Fibroblast of lung (primary cell): ENCODE measurements at places on chromosomes 12 and 14. TPM values are rescaled to one million over a fixed set of nuclear protein-coding genes. Genes with fewer than 3 reads are reported as not detected.

The CD9 gene
- total RNA-seq = 266 and 856 TPM in 2 replicates

The RPS26 gene
- 86.2 and 125 TPM in 2 replicates for total RNA-seq

The TGFB3 gene
- total RNA-seq = 5.9 and 10.5 TPM in 2 replicates

The ITGB7 gene
- 0.26 and 0.50 TPM in 2 replicates for total RNA-seq

The AHSA1 gene
- total RNA-seq = 60.3 and 71.1 TPM in 2 replicates

The PKP2 gene
- total RNA-seq = under 0.01 TPM in 2 replicates

The DBX2 gene
- total RNA-seq = not detected in 2 replicates

- DNase-seq = no peak
Measured at GRCh38 chr12:82366197-82366596, 7.9 kb downstream of the METTL25 start.

- no peak for DNase-seq
Measured at GRCh38 chr14:85039353-85039626, 490.7 kb upstream of the FLRT2 start.

DNA sequence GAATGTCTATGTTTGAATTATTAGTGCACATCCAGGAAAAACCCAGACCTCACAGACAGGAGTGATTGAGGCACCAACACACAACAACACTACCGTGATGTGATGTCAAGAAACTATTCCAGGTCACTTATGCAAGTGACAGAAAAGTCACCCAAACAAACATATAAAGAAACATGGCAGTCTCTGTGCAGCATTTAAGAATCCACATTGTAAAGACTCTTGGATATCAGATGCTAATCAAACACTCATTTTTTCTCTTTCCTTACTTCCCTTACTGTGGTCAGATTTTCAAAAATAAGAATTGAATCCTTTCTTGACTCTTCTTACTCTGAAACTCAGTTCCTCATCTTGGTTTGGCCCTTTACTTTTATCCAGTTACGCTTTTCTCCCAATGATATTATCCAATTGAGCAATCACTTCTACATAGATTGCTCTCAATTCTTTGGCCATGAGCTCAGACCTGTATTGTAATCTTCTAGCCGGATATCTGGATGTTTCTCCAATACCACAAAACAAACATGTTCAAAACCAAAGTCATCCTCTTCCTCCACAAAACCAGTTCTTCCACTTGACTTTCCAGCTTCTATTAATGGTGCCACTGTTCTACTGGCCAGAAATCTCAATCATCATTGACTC is 115.4 kb downstream of the DUSP6 start:
- no peak for DNase-seq

DNA sequence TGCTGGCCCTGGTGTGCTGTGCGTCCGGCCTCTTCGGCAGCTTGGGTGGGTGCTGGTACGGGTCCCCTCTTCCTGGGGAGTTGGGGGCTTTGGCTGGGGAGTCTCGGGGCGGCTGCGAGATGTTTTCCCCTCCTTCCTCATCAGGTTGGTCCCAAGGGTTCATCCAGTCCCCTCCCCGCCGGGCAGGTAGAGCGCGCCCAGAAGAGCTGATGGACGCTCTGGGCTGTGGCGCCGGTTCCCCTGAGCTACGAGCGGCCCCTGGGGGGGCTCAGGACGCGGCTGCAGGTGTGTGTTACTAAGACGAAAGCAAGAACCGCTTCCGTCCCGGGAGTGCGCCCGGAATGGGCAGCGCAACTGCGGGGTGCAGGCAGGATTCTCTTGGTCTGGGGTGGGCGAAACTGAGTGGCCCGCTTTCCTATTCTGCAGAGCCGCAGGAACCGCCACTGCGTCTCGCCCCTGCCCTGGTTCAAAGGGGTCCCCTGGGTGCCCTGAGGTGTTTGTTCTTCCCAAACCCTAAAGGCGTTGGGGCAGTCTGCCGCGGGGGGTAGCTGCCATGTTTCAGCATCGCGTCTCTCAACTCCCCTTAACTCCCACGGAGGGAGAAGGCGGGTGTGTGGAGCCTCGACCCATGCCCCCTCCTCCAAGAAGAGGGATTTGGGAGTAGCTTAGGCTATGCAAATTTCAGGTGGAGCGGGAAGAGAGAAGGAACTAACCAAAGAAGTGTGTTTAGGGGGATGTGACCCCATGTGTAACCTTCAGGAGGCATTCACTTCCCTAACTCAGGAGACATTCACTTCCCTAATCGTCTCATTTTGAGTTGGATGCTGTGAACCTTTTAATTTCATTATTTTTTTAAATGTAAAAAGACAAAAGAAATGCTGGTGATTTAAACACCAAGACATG is 1.2 kb downstream of the SLC24A4 start:
- DNase-seq = no peak

- no peak for DNase-seq
Measured at GRCh38 chr12:48422060-48422459, 50.3 kb upstream of the ANP32D start.

GRCh38 chr12:2492236-2492635 is 302.5 kb upstream of the FKBP4 start:
- no peak for DNase-seq

DNA sequence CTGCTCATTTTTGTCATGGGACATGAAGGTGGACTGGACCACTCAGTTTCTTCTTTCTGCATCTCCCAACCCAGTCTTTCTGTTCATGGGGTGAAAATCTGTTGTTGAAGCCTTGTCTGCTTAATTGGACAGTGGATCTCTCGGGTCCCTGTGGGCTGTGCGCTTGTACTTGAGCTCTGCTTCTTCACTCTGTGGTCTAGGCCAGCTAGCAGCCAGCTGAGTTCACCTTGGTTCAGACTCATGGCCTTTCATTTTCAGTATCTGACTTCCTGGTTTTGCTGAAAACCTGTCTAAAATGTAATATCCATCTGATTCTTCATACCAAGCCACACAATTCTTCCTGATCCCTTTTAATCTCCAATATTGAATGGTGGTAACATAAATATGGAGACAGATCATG is 117.2 kb downstream of the LRRK2 start:
- DNase-seq = no peak

DNA sequence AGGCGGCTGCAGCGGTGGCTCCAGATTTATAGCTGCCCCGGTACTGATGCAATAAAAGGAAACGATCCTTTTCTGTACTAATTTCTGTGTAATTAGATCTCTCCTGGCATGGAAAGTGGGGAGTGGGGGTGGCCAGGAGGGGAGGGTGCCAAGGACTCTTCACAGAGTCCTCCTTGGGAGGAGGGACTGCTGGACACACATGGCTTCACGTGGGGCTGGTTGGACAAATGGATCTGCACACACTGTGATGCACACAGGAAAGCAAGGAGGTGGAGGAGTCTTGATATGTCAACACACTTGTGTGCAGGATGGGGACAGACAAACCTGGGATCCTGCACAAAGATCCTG is 23.8 kb upstream of the ATP5MC2 start:
- DNase-seq = no peak

DNA sequence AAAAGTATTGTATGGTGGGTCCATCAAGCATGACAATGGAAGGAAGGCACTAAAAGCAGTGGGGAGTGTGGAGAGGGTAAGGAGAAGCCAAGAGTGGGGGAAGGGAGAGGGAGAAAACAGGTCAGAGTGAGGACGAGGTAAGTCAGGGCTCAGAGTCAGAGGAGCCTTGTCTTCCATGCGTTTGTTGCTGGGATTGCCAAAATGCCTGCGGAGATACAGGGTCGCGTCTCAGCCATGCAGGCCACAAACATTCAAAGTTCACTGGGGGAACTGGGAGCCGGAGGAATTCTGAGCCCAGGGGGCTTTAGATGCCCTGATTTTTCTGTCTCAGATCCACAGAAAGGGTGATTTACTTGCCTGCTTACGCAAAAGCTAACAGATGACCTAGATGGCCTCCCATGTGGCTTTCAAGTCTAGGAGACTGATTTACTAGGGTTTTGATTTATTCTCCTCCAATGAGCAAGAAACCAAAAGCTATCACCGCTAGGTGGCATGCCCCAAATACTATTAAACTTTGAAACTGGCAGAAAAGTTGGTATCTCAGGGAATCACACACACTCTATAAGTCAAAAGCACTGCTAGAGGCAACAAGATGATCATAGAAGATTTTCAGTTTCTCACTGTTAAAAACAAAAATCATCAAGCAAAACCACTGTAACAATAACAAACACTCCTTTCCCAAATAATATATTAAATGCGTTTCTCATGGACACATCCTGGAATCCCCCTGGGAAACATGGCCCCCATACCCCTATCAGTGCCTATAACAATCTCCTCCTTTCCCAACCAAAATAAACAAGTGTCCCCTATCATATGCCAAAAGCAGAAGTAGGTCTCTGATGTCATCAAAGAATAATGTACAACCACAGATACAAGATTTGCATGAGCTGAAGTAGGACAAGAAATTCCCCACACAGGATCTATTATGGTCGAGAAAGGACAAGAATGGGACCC is 26.6 kb upstream of the MDM1 start:
- DNase-seq = peak; percentile 73

GRCh38 chr14:91415794-91416743 is 1.6 kb downstream of the CCDC88C start:
- no peak for DNase-seq

DNA sequence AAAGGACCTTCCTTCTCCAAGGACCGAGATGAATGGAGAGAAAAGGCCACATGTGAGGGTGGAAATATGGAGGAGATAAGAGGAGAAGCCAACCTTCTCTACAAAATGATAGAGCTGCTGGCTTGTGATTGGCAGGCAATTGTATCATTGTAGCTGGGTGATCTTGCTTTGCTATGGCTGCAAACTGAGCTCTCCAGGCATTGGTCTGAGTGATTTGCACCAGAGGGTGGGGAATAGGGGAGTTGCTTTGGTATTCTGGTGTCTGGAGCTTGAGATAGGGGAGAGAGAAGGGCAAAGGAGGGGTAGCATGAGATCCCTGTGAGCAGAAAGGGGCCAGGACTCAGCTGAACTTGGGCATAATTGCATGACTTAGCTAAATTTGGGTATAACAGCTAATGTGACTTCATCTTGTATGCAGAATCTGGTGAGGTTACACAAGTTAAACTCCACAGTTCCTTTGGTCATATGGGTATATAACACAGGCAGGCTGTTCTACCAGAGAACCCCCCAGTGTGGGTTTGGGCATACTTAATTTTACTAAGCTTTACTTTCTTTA is 72.0 kb downstream of the FOS start:
- no peak for DNase-seq

GRCh38 chr12:4780641-4781611 is 60.7 kb downstream of the GALNT8 start:
- no peak for DNase-seq

DNA sequence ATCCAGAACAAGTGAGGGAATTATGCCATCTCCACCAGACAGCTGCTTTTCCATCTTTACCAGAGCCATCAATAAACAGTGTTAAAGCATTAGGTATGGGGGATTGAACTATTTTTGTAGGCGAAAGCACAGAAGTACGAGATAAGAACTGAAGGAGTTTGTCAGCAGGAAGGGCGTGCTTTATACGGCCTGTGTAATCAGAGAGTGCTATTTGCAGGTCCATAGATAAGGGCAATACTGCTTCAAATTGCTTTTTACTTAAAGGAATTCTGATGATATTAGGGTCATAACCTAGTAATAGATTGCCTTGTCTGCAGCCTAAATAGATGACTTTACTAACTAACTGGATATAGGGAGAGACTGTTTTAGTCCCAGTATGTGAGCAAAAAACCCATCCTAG is 20.3 kb upstream of the CLEC4E start:
- no peak for DNase-seq

DNA sequence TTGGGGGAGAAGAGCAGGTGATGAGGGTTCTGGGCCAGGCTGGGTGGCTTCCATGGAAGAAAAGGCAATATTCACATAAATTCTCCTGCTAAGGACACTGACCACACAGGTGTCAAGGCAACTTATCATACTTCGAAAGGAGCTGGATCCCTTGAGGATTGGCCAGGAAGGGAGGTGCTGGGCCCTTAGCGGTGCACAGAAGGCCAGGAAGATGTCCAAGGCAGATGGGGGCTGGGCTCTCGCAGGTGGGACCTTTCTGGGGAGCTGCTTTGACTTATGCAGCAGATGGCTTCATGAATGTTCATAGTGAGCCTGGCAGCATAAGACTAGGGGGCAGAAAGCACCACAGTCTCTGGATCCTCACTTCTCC is 3.9 kb downstream of the CD63 start:
- no peak for DNase-seq

- peak; percentile 85 for DNase-seq
Measured at GRCh38 chr12:18723752-18724151, 14.1 kb downstream of the PLCZ1 start.

- DNase-seq = peak; percentile 29
Measured at GRCh38 chr12:79661629-79662028, 29.1 kb downstream of the PAWR start.

DNA sequence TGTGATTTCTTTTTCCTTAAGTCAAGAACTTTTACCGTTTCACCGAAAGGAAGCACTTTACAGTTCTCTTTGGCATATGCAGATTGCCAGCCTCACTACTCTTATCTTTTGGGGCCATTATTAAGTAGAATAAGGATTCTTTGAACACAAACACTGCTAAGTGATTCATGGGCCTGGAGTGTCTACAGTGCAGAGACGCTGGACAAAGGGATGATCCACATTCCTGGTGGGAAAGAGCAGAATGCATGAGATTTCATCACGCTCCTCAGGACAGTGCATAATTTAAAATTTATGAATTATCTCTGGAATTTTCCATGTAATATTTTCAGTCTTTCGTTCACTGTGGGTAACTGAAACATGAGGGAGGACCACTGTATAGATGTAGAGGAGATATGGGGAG is 90.2 kb downstream of the TTLL5 start:
- DNase-seq = no peak

DNA sequence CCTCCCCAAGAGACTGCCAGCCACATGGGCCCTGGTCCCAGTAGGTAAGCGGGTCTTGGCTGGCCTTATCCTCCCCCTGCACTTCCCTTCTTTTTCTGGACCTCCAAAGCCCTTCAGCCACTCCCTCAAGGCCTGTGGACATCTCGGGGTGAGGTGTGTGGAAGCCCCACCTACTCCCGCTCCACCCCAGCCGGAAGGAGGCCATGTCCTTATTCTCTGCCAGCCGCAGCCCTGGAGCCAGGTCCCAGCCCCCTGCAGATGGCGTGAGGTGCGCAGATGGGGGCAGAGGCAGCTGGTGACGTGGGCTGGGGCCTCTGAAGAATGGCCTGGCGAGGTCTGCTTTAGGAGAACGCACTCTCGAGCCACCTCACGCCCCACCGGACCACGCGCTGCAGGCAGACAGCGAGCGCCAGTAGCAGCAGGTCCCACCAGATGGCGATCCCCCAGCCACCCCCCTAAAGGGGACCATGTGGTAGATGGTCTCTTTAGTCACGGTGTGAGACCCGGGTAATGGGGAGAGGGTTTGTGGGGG is 167.1 kb downstream of the TSPAN9 start:
- DNase-seq = no peak

GRCh38 chr14:82192387-82192786 is 658.7 kb upstream of the SEL1L start:
- no peak for DNase-seq

- DNase-seq = peak; percentile 92
Measured at GRCh38 chr14:52313903-52314594, at the start of gene PTGER2. PTGER2 (plus strand) TSS chr14:52314312; CDS start chr14:52314549, 237 bp downstream.

DNA sequence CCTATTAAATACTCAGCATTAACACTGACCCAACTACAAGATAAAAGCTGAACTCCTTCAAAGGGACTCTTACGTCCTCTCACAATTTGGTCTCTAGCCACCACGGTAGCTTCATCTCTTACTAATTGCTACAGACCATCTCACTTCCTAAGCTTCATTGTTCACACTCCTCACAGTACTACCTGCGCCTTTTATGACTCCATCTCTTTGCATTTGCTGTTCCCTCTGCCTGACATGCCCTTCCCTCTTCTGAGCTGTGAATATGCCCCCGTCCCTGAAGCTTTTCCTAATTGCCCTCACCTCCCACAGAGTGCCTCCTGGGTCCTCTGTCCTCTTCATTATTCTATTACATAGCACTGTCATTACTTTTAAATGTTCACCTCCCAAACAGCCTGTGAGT is 2.5 kb downstream of the EEA1 start:
- DNase-seq = no peak

- no peak for DNase-seq
Measured at GRCh38 chr12:39074063-39074462, 168.7 kb upstream of the CPNE8 start.
